ENCODE measurements at places on chromosomes 2 and 18.
A peak's percentile ranks its signal among the peaks of the same experiment; 100 is the strongest.

DNA sequence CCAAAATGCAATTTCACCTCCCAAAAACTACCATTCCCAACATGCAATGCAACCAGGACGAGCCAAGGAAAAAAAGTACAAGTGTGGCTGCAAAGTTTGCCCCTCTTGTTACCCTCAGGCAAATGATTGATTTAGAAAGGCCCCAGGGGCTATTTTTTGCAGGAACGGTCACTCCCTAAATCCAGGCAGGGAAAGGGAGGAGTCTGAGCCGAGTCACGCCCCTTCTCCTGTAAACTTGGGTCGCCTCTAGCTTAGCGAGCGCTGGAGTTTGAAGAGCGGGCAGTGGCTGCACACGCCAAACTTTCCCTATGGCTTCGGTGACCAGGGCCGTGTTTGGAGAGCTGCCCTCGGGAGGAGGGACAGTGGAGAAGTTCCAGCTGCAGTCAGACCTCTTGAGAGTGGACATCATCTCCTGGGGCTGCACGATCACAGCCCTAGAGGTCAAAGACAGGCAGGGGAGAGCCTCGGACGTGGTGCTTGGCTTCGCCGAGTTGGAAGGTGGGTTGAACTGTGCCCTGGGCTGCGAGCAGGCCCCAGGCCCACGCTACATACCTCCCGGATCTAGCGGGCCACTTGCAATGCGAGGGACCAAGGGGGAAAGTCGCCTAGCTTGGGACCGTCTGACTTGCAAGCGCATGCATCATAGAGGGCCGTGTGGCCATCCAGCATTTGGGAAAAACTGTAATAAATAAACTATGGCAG, at the start of gene GALM:
Gene GALM (plus strand): TSS at position 261 of the 702 bp plus-strand sequence. CDS start 48 bp downstream, at position 309.
- DNase-seq = peak; percentile 72

GRCh38 chr2:108616751-108617161, 82.5 kb downstream of the LIMS1 start:
- no peak for DNase-seq

- DNase-seq = no peak
These were observed 2.1 kb downstream of the C2orf81 start for GRCh38 chr2:74419345-74419744.

DNA sequence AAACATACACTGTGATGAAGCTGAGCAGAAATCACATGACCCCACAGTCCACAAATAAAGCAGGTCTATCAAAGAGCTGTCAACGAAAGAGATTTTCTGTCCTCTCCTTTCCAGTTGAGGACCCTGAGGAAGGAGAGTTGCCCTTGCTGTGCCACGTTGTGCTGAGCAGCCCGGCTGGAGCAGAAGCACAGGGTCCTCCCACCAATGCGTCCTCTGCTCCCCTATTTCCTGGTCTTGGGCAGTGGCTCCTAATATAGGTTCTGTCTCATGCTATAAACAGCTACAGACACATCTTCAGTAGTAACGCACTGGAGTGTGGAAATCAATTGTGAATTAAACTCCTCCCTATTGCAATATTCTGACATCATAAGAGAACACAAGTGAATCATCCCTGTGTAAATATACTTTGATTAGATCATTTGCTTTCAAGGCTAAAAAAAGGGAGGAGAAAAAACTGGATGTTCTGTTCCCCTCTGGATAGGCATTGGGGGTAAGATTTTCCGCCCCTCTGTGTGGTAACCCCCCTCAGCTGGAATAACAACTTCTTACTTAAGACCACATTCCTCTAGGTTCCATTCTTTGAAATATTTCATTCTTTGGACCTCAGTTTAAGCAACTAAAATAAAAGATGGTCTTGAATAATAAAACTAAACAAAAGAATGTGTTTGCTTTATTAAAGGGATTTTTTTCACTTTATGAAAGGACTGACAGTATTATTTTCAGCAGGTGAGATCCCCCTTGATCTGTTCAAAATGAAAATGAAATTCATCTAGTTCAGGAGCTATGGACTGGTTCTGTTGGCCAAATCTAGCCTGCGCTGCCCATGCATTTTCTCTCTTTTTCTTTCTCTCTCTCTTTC, 8.3 kb upstream of the RHOB start:
- no peak for DNase-seq

DNA sequence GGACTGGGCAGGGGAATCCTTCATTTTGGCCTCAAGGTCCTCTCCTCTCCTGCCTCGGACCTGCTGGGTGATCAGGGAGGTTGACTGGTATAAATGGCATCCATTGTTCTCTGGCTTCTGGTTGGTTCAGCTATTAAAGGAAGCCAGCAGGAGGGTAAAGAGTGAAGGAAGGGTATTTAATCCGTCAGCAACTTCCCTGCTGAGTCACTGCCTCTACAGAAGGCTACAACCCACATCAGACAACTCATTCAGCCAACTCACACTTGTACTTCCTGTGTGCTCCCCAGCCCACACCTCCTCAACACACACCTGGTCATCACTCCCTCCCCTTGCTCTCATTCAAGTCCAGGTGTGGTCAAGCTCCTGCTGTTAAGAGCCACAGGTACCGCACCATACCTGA, 68.3 kb upstream of the MRPS9 start:
- no peak for DNase-seq

- no peak for DNase-seq
These were observed 480.2 kb upstream of the CHST9 start for GRCh38 chr18:27665264-27665799.

GRCh38 chr18:50138181-50139064, 56.5 kb downstream of the MYO5B start:
- DNase-seq = no peak

GRCh38 chr2:202841090-202841867, 30.3 kb downstream of the ICA1L start:
- no peak for DNase-seq

GRCh38 chr18:36066686-36067054, 689 bp downstream of the RPRD1A start:
- DNase-seq = peak; percentile 6

- no peak for DNase-seq
These were observed 10.6 kb downstream of the SPEG start for GRCh38 chr2:219445220-219445640.

- DNase-seq = no peak
These were observed 113.6 kb downstream of the RNF144A start for GRCh38 chr2:7030810-7031209.

GRCh38 chr2:3462493-3463104, 56.7 kb downstream of the ADI1 start:
- DNase-seq = no peak

GRCh38 chr2:20436716-20437470, 10.0 kb upstream of the RHOB start:
- no peak for DNase-seq

- peak; percentile 47 for DNase-seq
These were observed 2.4 kb upstream of the EVX2 start for GRCh38 chr2:176085861-176086771.

Data from globus pallidus (tissue), 1 donor.